ENCODE measurements at places on chromosomes 16 and 17.
A peak's percentile ranks its signal among the peaks of the same experiment; 100 is the strongest.

DNA sequence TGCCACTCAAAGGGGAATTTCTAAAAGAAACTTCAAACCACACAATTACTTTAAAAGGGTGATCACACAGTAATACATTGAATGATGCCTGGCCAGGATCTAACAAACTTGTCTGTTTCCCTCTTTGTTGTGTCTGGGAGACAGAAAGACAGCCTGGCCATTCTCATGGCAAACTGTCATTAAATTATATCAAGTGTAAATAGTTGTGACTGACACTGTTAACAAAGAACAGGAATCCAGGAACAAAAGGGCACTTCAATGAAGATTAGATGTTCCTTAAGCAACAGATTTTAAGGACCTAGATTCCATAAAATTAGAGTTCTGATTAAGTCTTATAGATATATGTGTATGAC, 383.6 kb downstream of the KCNJ2 start:
- no peak for DNase-seq

DNA sequence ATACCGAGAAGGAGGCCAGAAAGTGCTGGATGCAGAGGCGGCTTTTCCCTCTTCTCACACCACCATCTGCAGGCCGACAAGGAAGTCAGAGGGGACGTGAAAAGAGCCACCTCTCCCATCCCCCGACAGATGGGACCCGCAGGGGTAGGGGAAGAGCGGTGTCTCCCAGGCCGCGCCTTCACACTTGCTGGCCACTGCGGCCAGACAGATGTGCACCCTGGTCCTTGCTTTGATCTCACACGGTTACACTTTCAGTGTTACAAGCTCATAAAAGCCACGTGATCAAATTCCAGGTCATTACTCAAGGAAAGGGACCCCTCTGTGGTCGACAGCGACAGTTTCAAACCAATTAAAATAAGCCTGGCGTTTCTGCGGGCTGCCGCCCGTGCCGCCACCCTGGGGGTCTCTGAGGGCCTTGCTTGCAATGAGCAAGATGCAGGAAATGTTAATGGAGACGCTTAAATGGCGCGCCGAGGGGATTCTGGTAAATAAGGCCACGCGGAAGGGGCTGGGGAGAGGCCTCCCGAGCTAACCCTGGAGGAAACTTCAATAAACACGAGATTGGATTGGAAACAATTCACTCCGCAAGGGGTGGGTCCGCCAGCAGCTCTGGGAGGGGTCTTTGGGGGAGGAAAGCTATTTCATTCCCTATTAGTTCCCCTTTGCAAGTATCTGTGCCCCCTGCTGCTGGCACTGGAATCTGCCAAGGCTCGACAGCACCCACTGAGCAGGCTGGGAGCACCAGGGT, 240.9 kb downstream of the ENGASE start:
- no peak for DNase-seq

GRCh38 chr17:42891539-42892152, 9.0 kb upstream of the G6PC1 start:
- no peak for DNase-seq

DNA sequence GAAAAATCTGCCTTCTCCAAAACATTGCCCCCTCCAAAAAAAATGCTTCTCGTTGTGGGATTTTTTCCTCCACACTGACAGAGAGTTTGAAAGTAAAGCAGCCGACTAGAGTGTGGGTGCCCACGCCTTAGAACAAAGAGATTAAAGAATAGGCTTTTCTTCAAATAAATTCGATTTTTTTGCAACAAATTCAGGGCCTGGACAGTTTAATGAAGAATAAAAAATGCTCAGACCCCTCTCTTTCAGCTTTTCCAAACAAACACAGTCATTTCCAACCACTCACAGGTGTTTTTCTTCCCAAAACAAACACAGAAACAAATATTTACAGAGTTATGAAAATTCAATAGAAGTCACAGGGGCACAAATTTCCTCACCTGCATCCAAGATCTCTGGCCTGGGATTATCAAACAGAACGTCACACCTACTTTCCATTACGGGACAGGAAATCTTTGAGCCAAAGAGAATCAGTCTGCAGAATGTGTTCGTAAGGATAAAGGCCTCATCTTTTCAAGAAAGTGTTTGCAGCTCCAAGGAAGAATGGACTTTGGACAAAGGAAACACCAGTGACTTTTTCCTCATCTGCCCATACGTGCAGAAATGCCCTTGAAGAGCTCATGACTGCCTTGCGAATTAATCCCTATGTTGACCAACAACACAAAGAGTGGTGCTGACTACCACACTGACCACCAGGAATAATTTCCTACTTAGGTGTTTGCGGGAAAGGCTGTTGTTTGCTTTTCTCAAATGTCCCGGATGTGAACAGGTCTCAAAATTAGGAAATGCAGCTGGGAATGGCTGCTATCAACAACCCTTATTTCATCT, 31.3 kb upstream of the TOX3 start:
- no peak for DNase-seq

DNA sequence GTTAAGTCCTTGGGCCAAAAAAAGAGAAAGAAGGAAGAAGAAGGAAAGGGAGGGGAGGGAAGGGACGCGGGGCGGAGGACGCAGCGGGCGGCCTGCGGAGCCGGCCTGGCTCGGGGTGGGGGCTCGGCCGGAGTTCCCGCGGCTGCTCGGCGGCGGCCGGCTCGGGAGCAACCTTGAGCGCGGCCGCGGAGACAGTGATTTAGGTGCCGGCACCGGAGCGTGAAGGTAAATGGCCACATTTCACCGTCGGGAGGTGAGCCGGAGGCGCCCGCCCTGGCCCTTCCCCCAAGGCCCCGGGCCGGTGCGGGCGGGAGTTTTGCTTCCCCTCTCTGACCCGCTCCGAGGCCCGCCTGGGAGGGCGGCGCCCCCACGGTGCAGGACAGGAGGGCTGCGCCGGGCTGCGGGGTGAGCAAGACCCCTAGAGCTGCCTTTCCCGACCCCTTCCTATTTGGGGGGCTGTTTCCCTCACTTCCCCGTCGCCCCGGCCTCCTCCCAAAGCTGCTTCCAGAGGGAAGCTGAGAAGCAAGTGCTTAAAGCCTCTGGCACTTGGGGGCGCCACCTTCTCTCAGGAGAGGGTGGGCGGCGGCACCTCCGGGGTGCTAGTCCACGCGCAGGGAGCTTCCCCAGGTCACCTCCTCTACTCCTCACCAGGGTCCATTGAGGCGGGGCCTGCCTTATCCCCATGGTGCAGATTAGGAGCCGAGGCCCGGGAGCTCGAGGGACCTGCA, 56.5 kb downstream of the MRM1 start:
- DNase-seq, result no peak

- DNase-seq, result no peak
These were observed 8.1 kb downstream of the CES4A start for GRCh38 chr16:66996324-66996982.

DNA sequence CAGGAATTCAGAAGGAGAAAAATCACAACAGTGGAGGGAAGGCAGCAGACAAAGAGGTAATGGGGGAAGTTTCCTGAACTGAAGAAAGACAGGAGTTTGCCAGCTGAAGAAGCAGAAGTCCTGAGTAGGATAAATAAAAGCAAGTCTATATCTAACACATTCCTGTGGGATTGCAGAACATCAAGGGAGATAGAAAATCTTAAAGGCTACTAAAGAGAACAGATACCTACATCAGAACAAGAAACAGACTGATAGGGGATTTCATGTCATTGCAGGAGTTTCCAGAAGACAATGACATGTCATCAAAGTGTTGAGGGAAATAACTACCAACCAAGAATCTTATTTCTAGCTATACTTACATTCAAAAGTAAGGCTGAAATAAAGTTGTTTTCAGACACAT, 21.3 kb upstream of the CRYBA1 start:
- DNase-seq, result no peak

- DNase-seq, result peak; percentile 45
These were observed 29.4 kb downstream of the TANC2 start for GRCh38 chr17:62995377-62995885.

- no peak for DNase-seq
These were observed 86.7 kb downstream of the IRX5 start for GRCh38 chr16:55017321-55017720.

DNA sequence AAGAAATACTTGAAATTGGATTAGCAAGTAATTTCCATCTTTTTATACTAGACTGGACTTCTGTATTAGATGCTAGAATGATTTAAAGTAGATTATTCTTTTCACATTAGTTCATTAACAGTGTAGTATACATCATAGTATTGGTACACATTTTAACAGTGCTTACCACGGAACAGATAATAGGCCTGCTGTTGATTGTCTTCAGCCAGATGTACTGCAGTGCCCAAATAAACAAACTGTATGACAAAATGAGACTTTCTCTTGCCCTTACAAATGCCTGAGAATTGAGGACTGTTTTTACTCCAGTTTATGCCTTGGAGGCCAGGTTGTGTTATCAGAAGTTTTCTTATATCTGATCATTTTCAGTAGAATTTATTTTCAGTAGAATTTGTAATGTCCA, 631 bp downstream of the EVI2A start:
- no peak for DNase-seq

DNA sequence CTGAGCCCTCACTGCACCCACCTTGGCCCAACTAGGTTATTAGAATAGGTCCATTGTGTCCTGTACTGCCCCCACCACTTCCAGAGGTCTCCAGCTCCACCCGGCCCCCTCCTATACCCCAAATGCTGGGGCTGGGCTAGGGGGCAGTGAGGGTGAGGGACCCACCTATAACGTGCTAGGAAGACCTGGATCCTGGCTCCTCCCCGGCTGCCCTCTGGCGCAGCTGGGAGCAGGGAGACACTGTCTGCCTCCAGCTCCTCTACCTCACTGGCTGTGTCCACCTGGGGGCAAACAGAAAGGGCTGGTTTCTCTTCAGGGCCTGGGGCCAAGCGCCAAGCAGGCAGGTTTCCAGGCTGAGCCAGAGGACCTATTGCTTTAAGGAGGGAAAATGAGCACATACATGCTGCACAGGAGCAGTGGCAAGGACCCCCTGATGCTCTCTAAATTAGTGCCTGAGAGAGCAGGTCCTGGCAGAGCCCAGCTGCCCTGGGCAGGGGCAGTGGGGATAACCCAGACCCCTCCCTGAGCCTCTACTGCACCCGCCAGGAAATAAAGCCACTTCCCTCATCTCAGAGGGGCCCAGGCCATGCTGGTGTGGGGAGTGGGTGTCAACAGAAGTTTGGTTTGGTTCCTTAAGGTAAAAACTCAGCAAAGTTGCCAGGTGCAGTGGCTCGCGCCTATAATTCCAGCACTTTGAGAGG, 12.2 kb downstream of the TSPOAP1 start:
- DNase-seq, result no peak

Measured in KG1 (cell line).